ENCODE measurements at places on chromosomes 7 and 10.

GRCh38 chr7:67990003-67990402, 993.4 kb downstream of the TYW1 start:
- no peak for DNase-seq

DNA sequence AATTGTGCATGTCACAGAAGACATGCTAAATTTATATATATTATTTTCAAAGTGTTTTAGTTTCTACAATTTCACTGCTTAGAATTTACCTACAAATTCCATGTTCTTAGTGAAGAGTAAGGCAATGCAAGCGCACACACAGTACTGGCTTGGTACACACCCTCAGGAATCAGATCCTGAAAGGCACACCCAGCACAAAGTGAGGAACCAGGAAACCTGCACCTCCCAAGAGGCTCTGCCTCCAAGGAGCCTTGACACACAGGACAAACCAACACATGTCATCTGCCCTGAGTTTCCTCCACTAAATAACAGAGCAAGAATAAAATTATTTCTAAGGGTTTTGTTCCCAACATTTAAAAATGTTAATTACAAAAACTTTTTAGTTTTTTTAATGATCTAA, 156.2 kb downstream of the PARD3 start:
- DNase-seq, result no peak

DNA sequence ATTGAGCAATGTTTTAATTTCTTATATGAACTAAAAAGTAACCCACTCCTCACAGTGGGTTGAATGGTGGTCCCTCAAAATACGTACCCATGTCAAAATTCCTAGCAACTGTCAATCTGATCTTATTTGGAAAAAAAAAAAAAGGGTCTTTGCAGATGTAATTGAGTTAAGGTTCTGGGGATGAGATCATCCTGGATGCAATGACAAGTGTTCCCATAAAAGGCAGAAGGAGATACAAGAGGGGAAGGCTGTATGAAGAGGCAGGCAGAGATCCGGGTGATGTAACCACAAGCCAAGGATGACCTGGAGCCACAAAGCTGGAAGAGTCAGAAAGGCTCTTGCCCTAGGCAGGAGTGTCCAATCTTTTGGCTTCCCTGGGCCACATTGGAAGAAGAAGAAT, 516.3 kb upstream of the MKI67 start:
- DNase-seq, result no peak

- DNase-seq, result no peak
Observed at GRCh38 chr7:15515252-15515651, 46.6 kb downstream of the AGMO start.

- DNase-seq, result no peak
Observed at GRCh38 chr10:75472685-75473084, 41.3 kb downstream of the LRMDA start.

DNA sequence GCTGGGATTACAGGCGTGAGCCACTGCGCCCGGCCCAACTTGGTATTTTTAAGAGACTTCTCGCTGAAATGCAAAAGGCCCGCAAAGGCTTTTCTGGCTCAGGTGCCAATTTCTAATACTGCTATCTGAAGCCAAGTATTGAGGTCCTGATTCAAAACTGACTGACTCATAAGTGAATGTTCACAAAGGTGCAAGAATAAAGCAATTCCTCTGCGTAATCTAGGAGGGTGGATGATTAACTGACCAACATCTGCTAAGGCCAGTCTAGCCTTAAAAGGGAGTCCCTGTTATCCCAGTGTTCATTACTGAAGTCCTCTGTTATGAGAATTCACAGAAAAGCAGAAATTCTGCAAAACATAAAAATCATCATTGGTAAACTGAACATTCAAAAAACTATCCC, 111.4 kb downstream of the SRPK2 start:
- no peak for DNase-seq

GRCh38 chr7:100861616-100861985, 5.6 kb upstream of the TRIP6 start:
- no peak for DNase-seq

- peak; percentile 41 for DNase-seq
Observed at GRCh38 chr7:129434675-129435318, 565 bp downstream of the STRIP2 start.

DNA sequence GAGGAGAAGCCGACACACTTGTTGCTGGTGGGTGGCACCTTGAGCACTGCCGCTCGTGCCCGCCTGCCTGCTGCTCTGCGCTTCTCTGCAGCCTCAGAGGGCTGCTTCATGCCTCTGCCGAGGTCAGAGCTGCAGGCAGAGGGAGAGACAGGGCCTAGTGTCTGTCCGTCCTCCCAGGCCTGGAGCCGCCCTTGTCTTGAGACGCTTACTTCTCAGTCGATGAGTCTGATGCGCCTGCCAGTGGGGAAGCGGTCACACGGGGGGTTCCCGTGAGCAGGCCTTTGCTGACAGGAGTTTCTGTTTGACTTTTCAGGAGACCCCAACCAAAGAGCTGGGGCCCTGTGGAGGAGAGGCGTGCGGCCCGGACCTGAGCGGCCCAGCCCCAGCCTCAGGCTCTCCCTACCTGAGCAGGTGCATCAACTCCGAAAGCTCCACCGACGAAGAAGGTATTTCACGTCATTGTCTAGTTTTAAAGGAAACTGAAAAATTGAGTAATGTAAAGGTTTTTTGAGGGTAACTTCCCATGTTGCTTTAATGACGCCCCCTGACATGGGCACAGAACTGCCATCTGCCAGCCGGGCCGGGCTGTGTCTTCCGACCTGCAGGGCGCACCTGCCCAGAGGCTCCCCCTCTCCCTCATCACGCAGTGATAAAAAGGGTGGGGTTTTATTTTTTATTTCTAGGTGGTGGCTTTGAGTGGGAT, 7.8 kb upstream of the BHLHA15 start:
- no peak for DNase-seq

DNA sequence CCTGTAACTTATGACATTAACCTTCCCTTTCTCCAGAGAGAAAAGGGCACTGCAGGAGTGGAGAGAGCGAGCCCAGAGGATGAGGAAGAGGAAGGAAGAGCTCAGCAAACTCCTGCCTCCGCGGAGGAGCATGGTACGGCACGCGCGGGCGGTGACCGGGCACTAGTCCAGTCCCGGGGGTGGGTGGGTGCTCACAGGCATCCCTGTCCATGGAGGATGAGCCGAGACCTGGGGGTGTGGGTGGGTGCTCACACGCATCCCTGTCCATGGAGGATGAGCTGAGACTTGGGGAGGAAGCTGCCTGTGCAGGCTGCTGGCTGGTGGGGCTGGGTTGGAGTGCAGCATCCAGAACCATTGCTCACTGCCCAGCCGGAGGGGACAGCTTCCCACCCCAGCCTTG, 23.8 kb downstream of the LRRC27 start:
- no peak for DNase-seq

- DNase-seq, result no peak
Observed at GRCh38 chr10:96614515-96614914, 27.7 kb upstream of the TM9SF3 start.

DNA sequence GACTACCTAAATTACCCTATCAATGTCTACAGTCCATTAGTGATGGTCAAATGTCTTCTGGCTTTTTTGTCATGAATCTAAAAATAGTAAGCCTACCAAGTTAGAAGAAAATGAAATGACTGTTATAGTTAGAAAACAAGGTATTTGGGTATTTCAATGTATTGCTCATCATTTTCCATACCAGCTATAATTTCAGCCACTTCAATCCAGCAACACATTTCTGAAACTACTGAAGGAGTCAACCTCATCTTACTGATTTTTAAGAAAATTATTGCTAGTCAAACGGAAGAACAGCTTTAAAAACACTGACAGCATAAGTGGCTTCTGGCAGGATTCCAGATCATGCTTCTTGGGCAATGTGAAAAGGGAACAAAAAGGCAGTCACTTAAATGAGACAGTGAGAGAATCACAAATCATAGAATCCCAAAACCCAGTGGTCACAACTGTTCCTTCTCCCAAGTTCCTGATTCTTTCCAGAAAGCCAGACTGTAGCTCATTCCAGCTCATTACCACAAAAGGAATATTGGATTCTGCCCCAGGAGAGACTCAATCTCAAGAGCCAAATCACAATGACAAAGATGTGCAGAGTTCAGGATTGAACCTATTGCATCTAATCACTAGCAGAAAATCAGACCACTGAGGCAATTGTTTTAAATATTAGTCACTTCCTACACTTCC, 61.2 kb upstream of the LRRN3 start:
- DNase-seq, result no peak

GRCh38 chr7:100588438-100588837, 2.3 kb downstream of the FBXO24 start:
- DNase-seq, result no peak

- DNase-seq, result no peak
Observed at GRCh38 chr7:69864822-69865221, 266.5 kb downstream of the AUTS2 start.

GRCh38 chr7:12211711-12212485, 804 bp downstream of the TMEM106B start:
- no peak for DNase-seq

- no peak for DNase-seq
Observed at GRCh38 chr10:122138831-122139625, 132.1 kb upstream of the BTBD16 start.

DNA sequence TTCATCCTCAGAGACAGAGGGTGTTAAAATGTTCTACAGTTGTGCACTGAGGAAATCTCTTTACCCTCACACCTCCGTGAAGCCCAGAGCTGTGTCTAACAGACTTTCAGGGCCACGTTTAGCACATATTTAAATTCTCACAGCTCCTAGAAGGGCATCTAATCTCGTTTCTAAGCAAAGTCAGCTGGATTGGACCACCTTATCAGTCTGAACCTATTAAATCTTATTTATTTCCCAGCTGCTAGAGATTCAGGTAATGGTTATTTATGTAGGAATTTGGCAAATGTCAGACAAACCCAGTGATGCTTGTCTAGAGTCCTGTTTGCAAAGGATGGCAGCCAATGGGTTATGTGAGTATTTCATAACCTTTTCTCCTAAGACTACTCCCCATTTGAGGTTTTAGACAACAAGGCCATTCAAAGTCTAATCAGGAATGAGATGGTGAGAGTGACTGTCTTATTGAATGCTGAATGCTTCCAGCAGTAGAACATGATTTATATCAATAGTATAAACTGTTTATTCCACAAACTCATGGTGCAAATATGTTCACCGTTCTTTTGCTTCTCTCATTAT, 54.8 kb upstream of the EXOC4 start:
- DNase-seq, result no peak

GRCh38 chr7:69070476-69070875, 527.8 kb upstream of the AUTS2 start:
- DNase-seq, result no peak

- DNase-seq, result peak; percentile 75
Observed at GRCh38 chr10:31603235-31604087, 284.4 kb downstream of the ZEB1 start.

DNA sequence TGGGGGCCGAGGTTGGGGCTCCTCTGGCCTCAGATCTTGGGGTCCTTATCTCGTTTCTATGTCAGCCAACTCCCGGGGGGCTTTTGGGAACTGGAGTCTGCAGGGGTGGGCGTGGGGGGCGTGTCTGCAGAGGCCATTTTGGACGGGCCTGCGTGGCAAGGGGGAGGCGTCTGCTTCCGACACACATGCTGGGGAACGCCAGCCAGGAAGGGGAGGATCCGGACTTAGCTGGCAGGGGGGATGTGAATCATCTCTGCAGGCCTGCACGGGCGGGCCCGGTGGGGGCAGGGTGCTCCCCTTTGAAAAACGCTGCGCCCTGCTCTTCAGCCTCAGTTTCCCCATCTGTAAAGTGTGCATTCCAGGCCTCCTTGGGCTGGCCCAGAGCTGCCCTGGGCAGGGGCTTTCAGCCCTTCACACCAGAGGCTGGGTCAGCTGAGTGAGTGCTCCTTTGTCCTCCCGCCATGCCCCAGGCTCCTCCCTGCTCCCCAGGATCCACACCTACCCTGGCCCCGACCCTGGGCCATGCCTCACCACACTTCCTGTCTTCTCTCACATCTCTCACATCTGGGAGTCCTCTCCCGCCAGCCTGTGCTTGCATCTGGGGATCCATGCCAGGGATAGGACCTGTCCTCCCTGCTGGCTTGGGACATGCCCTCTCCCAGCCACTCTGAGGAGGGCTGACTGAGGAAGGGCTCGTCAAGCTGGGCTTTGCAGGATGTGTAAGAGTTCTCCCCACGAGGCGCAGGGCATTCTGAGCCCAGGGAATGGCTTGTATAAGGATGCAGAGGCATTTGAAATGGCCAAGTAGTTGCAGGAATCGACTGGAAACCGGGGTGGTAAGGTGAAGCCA, 172.6 kb upstream of the TNRC18 start:
- no peak for DNase-seq

DNA sequence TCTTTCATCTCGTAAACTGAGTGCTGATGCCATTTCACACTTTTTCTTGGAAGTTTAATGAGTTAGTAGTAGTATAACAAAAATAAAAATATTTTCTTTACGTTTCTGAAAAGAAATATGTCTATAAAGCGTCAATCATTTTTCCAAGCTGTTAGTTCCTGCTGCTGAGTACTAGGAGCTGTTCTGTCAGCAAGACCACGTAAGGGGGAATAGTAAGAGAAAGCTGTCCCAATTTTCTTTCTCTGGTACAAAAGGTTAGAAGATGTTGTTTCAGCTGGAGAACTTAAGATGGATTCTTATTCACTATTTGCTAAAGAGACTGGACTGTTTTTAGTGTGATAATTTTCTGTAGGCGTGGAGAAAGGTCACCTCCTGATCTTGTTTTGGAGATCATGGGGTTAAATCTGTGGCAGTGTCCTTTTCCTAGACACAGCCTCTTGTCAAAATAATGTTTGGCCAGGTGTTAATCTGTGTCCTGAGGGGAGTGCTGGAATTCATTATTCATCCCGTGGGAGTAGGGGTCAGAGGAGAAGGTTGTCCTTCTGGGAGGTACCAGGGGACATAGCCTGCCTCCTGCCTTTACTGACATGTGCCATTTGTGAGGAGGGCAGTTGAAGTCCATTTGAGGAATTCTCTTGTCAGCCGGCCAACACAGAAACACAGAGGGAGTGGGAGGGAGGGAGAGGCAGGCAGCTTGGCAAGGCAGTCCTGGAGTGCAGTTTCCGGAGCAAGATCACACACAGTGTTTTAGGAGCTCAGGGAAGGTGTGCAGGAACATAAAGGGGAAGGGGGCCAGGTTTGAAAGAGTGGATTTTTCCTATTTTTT, 368.7 kb downstream of the AUTS2 start:
- DNase-seq, result peak; percentile 65

GRCh38 chr7:130151591-130152492, 53.4 kb downstream of the TMEM209 start:
- no peak for DNase-seq

DNA sequence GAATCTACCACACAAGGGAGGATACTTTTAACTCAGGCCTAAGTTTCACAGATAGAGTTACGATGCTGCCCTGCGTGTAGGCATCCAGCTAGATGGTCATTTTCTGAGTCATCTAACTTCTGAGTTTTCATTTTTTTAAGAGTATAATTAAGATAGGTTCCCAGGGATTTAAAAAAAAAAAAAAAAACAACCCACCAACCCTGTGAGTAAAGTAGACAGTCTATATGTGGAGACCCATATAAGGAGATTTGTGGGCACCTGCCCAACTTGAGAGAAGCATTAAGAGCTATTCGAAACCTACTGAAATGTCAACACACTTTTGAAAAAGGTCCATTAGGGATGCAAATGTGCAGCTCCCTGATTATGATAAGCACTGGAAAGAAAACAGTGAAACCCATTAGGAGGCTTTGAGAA, 257.3 kb downstream of the TRIL start:
- DNase-seq, result peak; percentile 73

All from NCI-H526 treated with DMSO at 0.1 percent for 48 hours (cell line).